ENCODE measurements at places on chromosomes 12 and 14. TPM values are rescaled to one million over a fixed set of nuclear protein-coding genes. Genes with fewer than 3 reads are reported as not detected.

ACSS3 gene
- 0.04 TPM for total RNA-seq

PRH1 gene
- total RNA-seq = 7.4 TPM

GMFB gene
- 58.2 TPM for total RNA-seq

NGB gene
- total RNA-seq = not detected

RNASE3 gene
- total RNA-seq = not detected

IAPP gene
- total RNA-seq = not detected

RNFT2 gene
- 2.6 TPM for total RNA-seq

BMP4 gene
- total RNA-seq = 8.6 TPM

SERPINA12 gene
- total RNA-seq = not detected

Data from foreskin keratinocyte (primary cell).